Neural crest cell (in vitro differentiated cells): ENCODE measurements at places on chromosomes 2 and 18.

DNA sequence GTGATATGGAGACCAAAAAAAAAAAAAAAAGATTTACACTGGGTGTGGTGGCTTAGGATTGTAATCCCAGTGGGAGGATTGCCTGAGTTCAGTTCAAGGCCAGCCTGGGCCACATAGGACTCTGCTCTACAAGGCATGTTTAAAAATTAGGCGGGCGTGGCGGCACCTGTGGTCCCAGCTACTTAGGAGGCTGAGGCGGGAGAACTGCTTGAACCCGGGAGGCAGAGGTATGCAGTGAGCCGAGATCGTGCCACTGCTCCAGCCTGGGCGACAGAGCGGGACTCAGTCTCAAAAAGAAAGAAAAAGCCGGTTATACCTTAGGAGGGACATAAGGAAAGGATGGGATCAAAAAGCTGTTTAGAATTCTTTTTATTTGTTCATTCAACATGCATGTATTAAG, 707 bp upstream of the SPDYA start:
- DNase-seq: no peak

DNA sequence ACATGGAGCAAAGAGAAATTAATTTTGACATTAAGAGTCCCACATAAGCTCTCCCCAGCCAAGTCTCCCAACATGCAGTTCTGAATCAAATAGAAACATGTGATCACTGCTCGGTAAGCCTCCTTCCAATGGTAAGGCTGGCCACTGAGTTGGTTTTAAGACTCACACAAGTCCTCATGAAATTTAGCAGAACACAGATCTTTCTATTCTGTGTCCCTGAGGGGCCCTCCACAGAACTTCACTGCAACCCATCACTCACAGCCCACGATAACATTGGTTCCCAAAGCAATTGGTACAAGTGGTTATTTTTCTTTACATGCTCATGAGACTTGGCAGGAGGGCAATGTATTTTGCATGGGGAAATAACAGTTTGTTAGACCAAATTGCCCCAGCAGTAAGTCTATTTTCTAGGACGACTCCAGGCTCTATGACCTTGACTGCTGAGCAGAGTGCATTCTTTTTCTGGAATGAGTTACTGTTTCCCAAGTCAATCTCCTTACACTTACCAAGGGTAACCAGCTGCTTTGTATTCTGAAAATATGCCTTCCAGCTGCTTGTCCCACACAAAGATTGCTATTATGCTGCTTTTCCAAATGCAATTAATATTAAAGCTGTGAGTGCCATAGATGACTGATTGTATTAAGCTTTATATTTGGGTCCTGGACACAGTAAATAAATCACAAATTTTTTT, 142.3 kb upstream of the TANK start:
- DNase-seq: no peak

DNA sequence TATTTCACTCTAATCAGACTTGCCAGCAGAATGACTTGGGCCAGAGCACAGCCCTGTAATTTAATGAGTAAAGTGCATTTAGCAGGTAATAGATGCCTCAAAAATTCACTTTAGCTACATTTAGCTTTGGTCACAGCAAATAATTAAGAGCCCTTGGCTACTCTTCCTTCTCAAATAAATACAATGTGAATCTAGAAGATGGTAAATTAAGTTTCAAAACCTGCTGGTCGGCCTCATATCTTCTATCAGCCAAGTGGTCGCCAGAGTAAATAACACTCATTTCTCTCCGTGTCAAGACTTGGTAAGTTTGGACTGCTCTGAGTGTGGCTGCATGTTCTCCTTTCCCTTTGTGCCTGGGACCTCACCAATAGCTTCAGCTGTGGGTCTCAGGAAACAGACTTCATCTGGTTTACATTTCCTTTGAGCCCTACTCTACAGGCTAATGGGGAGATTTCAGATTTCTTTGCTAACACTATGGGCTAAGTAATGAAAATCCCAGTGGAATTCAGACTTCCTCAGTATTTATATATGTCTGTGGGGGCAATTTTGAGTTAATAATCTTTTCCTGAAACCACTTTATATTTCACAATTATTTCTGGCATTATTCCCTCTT, 375.8 kb downstream of the RBM43 start:
- no peak for DNase-seq

DNA sequence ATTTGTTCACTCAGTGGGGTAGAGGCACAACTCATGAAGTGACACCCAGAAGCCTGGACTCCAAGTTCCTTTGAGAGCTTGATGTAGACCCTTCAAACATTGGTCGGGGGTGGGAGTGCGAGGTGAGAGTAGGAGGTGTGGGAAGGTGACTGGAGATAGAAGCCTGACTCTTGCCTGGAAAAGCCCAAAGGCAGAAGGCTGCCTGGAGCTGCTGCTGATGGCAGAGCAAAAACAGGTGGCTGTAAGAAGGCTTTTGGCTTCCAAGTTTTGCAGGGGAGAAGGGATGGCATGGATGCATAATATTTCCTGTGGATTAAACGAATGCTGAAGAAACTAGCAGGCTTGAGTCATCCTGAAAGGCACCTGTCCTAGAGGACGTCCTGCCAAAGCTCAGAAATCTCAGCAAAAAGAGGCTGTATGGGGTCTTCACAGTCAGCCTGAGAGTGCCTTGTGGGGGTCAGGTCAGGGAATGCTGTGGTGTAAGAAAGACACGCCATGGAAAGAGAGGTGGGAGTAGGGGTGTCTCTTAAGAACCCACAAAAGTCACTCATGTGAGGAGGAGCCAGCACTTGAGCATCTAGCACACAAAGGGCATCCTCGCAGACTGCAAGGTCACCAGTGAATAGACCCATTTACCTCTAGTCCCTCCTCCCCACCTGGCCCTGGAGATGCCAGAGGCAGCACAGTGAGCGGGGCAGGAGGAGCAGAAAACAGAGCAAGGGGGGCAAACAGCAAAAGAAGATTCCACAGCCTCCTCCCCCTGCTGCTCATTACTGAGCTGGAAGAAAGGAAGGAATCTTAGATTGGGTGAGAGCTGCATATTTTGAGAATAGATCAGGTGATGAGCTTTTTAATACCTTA, 37.5 kb downstream of the FASTKD2 start:
- no peak for DNase-seq

DNA sequence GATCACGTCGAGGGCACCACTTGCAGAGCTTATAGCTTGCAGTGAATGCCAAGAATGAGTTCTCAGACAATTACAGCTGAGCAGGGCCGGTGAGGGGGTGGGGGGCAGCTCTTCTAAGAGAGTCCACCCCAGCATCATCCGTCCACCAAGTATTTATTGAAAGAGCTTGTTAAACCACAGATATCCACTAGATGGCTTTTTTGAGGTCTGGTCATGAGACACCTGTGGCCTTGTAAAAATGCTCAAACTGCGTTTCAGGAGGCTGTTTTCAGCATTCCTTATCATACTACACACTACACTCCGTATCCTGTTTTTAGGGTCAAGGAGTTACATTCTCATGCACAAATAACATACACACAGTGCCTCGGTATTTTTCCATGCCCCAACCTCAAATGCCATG, 51.5 kb downstream of the DNAJC10 start:
- no peak for DNase-seq

DNA sequence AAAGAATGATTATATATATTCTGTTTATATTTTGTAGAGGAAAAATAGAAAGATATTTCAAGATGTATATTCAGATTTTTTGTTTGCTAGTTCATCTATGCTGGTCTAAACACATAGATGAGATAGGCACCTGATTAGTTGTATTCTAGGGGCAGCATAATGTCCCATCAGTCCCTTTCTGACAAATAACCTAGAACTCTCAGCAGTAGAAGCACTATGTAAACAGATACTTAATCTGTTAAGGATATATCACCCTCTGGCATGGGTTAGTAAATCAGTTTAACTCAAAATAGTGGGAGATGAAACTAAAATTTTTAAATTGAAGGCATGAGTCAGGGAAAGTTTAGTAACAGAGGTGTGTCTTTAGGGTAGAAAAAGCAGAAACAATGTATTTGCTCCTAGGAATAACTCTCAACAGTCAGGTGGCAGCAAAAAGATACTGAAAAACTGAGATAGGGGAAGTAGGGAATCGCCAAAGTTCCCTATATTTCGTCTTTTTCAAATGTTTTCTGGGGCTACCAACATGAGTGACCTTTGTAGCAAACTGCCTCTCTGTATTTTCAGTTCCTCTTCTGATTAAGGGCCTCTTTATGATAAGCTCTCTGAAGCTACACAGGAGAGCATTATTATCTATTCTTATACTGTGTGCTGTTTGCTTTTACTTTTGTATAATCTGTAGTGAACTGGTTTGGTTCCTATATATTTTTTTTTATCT, 5.7 kb downstream of the PPP1R1C start:
- DNase-seq: no peak

DNA sequence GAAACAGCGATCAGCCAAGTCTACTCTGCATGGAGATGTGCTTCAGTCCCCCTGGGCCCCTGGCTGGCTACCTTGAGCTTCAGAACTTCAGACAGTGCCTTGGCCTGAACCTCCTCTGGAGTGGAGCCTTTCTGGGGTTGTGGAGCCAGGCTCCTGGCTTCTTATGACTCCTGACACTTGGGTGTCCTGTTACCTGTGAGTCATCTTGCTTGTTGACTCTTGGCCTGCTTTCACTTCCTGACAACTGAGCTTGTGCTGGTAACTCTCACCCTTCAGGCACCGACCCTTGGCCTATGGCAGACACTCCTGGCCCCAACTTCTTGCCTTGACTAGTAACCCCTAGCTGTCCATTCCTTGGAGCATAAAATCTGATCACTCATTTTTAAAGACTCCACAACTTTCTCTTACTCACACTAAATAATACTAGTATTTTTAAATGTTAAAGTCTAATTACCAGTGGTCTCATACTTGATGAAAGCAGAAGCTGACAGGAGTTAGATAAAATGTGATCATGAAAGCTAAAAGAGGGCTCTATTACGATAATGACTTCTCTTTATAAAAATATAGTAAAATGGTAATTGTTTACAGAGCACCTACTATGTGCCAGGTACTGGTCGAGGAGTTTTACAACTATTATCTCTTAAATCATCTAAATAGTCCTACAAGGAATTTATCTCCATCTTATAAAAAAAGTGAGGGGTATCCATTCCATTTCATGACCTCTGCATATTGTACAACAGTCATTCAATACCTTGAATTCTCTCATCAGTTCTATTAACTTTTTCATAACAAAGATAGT, 46.3 kb upstream of the VIT start:
- no peak for DNase-seq

DNA sequence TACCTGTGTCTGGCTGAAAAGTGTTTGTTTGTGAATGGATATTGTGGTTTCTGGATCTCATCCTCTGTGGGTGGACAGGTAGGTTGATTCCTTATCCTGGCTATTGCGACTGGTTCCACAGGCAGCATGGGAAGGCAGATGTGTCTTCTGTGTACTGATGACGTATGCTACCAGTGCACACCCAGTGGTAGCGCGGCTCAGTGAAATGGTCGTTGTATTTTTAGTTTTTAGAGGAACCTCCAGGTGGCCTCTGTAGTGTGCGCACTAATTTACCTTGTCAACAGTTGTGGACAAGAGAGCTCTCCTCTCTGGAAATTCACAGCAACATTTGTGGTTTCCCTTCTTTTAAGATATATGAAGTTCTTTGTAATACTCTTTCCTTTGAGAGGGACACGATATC, 52.5 kb downstream of the CCDC74A start:
- DNase-seq: no peak

DNA sequence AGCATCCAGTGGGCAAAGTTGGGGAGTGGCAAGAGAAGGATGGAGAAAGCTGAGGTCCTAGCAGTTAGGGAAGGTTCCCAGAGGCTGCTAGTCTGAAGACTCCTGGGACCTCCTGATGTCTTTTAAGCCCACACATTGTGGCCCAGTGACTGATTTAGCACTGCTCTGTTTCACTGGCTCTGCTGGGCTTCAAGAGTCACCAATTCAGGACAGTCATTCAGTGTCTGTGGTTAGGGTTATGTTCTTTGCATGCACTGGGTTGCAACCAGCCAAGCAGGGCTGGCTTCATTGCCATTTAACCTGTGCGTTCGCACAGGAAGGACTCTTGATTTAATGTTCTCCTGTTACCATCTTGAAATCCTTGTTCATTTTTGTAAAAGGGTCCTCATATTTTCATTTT, 199.2 kb downstream of the ICOS start:
- DNase-seq: no peak

- no peak for DNase-seq
Measured at GRCh38 chr2:241161646-241162281, 11.5 kb downstream of the PPP1R7 start.

- DNase-seq: no peak
Measured at GRCh38 chr2:54208364-54209240, 47.4 kb downstream of the TSPYL6 start.

GRCh38 chr2:197256547-197257170, 53.9 kb downstream of the ANKRD44 start:
- DNase-seq: no peak

DNA sequence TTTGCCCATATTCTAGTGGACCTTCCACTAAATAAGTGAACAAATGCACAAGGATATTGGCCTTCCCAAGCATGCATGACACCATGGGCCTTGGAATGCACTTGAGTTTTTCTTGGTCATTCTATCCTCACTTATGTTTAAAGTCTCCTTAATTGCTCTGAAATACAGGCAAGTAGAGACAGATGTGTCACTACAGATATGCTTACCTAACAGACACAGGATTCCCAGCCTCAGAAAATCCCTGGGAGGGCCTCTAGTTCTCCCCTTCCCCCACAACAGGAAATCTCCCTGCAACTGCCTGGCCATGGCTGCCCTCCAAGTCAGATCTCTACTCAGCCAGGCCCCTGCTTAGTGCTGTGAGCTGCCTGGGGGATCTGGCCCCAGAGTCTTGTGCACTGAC, 445.2 kb downstream of the IRS1 start:
- no peak for DNase-seq

DNA sequence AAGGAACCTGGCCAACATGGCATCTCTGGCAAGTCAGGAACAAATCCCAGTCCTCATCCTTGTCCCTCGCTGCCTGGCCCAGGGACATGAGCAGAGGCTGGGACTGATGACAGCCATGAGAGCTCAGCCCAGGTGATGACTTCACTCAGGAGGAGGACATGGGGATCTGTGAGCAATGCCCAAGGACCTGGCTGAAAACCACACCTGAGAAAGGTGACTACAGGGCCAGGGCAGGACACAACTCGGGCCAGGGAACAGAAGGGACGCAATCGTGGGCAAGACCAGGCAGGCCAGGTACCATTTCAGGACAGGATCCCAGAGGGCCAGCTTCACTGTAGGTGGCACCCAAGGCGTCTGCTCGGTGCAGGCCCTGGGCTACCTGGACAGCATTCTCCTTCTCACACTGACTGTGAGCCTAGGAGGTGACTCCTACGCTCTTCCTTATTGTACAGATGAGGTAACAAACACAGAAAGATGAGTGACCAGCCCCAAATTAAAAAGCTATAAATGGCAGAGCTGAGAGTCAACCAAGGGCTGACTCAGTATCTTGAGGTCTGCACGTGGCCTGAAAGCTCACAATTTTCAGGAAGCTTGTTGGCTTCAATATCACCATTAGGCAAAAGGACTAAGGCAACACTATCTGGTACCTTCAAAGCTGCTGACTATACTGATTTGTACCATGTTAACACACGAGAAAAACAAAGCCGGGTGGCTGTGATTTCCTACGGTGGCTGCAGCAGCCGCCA, 141.1 kb downstream of the EIPR1 start:
- DNase-seq: no peak
